ENCODE measurements at places on chromosomes 1 and 21.

- no peak for DNase-seq
Observed at GRCh38 chr1:151803164-151803563, 2.1 kb downstream of the LINGO4 start.

DNA sequence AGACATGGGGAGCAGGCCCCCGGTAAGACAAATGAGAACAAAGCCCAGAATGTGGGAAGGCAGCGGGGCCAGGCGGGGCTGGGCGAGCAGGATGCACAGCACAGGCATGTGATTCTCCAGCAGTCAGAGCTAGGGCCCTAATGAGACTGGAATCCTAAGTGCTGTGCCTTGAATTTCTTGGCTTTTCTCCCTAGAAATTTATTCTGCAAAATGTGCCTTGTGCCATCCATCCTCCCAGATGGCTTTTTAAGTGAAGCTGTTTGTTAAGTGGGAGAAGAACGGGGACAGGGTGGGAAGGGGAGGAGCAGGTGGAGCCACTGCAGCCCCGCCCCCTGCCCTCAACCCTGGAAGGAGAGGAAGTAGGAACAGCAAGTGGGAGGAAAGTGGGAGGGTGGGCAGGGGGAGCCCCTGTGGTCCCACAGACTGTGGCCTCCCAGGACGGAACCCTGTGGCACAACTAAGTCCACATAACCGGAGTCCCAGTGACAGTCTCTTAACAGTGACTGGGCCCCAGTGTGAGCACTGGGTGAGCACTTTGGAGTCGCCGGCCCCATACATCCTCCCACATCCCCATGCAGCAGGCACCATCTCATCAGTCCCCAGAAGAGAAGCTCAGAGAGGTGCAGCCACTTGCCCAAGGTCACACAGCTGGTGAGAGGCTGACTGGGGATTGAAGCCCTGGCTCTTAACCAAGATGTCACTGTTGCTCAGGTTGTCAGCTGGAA lies 216.9 kb downstream of the MATN1 start:
- no peak for DNase-seq

GRCh38 chr21:32131960-32132359 lies 146.9 kb downstream of the MIS18A start:
- DNase-seq: no peak

GRCh38 chr21:37047079-37047478 lies 25.8 kb downstream of the PIGP start:
- no peak for DNase-seq

- peak; percentile 30 for DNase-seq
Observed at GRCh38 chr1:181479137-181479745, 4.1 kb upstream of the CACNA1E start.

DNA sequence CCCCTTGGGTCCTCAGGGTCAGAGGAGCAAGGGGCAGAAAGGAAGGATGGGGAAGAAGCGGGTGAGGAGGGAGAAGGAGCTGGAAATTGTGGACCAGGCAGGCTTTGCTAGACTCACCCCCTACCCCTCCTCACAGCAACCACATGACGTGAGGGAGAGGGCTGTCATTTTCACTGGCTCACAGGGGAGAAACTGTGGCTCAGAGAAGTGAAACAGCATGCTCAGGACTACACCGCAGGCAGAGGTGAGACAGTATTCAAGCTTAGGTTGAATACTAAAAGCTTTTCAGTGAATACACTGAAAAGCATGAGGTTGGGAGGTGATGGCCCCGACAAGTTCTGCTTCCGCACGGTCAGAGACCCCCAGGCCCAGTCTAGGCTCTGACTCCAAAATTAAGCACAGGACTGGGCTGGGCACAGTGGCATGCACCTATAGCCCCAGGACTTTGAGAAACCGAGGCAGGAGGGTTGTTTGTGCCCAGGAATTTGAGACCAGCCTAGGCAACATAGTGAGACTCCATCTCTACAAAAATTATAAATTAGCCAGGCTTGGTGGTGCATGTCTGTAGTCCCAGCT lies 1.2 kb upstream of the CLEC20A start:
- DNase-seq: no peak

GRCh38 chr1:88873737-88874349 lies 17.5 kb downstream of the GTF2B start:
- no peak for DNase-seq

GRCh38 chr1:163066686-163067085 lies 2.5 kb upstream of the RGS4 start:
- DNase-seq: no peak

- DNase-seq: no peak
Observed at GRCh38 chr21:35504951-35505466, 455.9 kb upstream of the RUNX1 start.

- no peak for DNase-seq
Observed at GRCh38 chr21:41037212-41037611, 130.7 kb upstream of the BACE2 start.

DNA sequence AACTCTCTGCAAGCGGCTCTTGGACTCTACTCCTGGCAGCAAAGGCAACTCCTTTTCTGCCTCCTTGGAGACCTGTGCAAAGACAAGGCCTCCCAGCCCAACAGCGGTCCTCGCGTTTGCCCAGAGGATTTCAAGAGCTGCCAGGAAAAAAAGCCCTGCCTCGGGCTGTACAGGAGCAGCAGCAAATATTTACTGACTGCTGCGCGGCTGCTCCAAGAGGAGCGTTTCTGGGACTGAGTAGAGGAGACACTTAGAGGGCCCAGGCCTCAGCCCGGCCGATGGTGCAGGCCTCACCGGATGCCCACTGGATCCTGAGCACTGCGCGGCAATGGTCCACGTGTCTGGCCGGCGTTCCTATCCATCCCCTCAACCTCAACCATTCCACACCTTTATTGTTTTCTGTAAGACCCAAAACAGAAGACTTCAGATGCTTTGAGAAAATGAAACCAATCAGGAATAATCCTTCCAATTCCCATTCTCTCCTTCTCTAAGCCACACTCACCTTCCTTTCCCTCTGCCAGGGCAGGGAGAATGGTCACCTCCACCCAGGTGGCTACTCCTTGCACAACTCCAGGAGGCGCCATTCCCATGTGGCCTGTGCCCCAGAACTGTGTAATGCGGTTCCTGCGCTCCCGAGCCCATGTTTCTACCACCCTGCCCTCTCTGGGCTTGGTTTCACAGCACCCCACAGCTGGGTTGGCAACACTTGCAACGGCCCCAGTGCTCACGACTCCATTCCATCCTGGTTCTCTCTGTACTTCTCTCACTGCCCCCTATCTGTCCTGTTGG lies 215.8 kb downstream of the TRABD2B start:
- no peak for DNase-seq

GRCh38 chr21:44732956-44733355 lies 21.6 kb upstream of the TSPEAR start:
- DNase-seq: no peak

DNA sequence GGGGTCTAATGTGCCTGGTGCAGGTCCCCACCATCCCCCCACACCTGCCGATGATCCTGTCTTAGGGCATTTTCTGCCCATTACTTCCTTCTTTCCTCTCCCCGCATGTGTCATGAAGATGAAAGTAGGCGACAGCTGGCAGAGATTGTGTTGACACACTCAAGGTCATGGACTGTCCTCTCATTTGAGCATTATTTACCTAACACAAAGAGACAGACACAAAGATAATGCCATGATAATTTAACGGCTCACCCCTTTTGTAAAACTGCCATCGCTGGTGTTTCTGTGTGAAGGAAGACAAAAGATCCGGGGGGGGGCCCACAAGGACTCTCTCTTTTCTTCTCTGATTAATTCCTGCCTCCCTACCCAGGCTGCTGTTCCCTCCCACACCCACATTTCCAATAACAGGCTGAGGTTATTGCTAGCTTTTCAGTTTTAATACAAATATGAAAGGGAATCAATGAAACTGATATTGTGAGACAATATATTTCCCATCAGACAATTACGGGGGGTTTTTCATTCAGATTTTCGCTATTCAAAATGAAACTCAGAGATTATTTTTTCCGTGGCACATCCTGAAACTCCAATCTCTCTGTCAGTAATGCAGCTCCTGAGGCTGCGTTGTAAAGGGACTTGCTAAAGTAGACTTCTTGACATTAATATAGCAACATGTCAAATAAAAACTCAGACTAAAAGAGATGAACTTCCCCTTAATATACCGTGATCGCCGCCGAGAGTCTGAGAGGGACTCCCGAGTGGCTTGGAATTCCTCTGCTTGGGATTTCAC lies 561.1 kb downstream of the NPHP4 start:
- no peak for DNase-seq

DNA sequence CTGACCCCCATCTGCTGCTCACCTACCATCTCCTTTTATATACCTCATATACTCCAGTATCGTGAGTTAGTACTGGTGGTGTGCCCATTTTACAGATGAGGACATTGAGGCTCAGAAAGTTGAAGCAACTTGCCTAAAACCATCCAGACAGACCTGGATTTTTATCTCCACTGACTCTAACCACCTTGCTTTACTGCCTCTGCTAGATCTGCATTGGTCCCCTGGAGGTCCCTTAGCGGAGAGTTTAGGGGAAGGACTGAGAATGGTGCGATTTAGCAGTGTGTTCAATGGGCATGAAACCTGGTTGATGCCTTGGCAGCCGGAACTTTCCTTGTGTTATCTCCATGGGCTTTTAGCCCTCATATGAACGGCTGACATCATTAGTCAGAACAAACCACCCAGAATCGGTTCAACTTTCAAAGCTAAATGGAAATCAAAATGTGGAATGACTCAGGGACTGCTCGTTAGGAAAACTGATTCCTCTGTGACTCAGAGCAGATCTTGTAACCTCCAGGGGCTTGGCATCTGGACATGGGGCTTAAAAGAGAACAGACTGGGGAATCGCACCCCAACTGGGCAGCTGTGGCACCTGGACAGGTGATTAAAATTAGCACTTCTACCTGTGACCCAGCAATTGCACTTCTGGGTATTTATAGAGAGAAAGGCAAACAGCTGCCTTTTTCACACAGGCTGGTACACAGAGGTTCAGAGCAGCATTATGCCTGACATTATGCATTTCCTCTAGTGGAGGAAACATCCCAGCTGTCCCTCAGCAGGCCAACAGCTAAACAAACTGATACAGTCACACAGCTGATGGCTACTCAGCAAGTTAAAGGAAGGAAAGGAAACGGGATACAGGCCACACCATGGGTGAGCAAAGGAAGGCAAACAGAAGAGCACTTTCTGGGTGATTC lies 25.3 kb downstream of the TMEM51 start:
- DNase-seq: no peak

DNA sequence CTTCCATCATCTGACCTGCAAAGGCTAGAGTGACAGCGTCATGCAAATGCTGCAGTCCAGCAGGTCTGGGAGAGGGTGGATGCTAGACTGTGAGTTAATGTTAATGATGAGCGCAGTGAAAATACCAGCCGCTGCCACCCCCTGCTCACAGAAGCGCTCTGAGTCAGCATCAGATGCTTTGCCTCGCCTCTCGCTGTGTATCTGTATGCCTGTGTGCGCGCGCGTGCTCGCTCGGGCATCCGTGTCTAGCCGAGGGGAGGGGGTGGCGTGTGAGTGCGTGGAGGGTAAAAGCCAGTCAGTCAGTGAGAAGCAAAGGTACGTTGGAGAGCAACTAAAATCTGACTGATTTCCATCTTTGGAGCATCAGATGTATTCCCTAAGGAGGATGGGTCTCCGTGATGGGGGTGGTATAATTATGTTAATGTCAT lies 858.7 kb downstream of the USP25 start:
- no peak for DNase-seq

DNA sequence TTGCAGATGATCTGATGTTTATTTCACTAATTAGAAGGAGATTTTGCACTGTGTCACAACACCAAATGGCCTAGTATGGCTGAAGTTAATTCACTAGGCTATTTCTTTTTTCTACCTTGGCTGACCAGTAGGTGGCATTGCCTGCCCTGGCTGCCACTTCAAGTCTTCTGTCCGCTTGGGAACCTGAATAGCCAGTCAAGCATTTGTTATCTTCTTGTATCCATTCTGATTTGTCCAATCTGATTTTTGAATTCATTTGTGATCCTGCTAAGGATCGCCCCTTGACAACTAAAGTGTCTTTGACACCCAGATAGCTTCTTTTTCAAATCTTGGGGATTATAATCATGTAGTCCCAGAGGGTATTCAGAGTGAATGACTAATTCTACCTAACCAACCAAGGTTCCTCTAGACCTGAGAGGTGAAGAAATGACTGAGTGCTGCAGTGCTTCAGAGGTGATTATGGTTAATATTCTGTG lies 99.4 kb downstream of the GIPC2 start:
- DNase-seq: peak; percentile 33

GRCh38 chr1:102032534-102032933 lies 35.8 kb upstream of the OLFM3 start:
- DNase-seq: no peak

GRCh38 chr1:213976665-213977485 lies 10.9 kb upstream of the PROX1 start:
- DNase-seq: no peak

GRCh38 chr1:20255666-20256065 lies 35.0 kb upstream of the VWA5B1 start:
- DNase-seq: no peak

DNA sequence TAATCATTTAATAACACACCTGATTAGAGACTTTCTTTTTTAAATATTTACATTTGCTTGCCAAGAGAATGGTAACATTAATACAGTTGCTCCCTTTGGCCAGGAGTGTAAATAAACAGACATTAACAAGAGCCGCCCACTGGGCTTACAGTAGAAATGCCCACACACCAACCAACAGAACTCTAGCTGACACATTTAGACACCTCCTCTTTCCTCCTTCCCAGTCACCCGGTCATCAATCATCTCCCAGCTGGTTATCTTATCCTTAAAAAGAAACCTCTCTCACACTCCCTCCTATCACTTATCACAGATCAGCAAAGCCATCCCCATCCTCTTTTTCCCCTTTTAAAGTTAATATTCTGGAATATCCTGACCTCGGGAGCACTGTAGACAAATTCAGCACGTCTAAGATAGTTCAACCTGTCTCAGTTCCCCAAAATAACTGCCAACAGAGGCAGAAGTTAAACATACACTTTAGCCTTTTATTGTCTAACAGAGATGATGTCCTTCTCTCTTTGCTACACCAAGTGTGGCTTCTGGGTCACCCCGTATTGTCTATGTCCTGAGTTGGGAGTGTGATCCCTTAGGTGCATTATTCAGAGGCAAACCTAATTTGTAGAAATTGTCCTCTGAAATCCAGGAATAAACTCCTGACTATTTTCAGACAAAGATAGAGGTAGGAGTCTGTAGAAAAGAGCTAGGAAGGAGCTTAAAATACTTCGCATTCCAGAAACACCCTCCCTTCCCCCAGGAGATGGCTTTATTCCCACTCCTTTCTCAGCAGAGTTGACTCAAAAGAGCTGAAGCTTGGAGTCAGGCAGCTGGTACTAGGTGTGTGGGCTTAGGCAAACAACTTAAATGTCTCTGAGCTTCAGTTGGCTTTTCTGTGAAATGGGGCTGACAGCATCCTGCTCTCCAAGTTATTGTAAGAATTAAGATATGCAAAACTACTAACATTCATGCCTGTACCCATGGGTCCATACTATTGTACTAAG lies 8.8 kb downstream of the MYCL start:
- no peak for DNase-seq

DNA sequence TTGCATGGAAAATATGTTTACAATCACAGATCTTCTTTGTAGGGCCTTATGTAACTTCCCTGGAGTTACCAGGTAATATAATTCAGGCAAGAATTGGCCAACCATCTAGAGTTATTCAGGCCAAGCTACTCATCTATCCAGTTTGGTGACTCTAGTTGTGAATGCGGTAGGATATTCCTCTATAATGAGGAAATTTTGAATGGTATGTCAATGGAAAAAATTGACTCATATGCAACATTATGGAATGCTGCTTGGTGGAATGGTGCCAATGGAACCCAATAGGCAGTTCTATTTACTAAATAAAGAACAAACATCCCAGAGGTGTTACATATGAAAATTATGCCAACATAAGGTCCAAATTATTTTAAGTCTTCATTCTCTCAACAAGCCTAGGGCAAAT lies 5.6 kb upstream of the TNFSF18 start:
- no peak for DNase-seq

GRCh38 chr1:17187051-17187450 lies 17.9 kb upstream of the PADI1 start:
- DNase-seq: no peak

Data from CD4-positive, alpha-beta T cell treated with Interleukin-17A for 4 hours (primary cell).